ENCODE measurements at places on chromosomes 4 and X.

DNA sequence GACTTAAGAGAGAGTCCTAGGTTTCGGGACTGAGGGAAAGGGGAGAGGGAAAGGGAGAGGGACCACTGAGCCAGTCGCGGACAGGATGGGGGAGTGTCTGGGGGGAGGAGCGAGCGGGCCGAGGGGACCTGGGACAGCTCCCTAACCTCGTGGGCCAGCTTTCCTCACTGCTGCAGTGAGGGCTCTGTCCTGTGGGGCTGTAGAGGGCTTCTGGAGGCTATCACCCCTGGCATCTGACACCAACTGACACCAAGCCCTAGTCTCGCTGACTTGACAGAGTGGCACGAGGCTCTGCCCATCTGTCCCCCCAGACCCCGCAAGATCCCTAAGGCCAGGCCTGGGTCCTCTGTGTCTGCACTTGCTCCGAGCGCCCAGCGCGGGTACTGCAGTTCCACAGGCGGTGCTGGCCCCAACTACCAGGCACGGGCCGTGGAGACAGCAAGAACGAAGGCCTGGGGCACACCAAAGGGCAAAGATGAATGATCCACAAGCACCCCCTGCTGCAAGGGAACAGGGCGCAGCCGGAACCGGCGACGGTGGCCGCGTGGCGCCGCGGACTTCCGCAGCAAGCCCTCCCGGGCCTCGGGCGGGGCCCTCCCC is 465 bp downstream of the HAUS7 start:
- peak; percentile 30 for DNase-seq

DNA sequence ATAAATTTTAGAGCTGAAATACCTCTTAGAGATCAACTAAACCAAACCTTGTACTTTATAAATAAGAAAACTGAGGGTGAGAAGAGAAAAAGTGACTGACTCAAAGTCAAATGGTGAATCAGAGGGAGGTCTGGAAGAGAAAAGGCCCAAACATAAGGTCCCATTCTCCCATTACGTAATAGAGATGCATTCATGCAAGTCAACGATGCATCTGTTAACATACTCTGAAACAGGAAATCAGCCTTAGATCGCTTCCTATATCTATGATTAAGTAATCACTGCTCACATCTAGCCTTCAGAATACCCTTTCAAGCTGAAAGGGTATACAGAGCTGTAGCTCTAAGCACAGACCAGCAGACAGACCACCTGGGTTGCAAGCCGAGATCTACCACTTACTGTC is 6.5 kb downstream of the RNF150 start:
- no peak for DNase-seq

- no peak for DNase-seq
Measured at GRCh38 chr4:81930506-81931238, 443.1 kb downstream of the HNRNPD start.

- no peak for DNase-seq
Measured at GRCh38 chr4:84362896-84363655, 136.0 kb downstream of the NKX6-1 start.

DNA sequence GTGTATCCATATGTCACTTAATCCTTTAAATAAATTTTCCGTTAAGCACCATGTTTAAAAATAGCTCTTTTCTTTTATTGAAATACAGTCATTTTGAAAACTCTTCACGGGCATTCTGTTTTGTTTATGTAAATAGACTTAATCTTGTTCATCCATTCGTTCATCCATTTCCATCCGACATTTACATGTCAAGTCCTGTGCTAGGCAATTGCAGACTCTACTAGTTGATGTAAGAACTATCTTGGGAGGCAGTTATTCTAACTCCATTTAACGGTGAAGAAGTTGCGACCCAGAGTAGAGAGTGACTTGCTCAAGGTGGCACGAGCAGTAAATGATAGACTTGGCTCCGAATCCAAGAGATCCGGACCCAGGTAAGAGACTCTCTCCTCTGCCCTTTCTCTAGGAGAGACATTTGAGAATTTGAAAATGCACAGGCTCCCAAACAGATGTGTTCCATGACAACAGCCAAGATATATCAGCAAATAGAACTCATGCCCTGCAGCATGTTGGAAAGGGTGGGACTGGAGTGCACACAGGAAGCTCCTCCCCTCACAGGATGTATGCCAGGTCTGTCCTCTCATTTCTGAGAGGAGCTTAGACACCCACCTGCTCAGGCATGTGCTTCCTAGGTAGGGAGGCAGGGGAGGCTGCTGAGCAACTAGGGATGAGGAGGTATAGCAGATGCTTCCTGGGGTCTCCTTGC is 64.5 kb downstream of the DRD5 start:
- DNase-seq = no peak

DNA sequence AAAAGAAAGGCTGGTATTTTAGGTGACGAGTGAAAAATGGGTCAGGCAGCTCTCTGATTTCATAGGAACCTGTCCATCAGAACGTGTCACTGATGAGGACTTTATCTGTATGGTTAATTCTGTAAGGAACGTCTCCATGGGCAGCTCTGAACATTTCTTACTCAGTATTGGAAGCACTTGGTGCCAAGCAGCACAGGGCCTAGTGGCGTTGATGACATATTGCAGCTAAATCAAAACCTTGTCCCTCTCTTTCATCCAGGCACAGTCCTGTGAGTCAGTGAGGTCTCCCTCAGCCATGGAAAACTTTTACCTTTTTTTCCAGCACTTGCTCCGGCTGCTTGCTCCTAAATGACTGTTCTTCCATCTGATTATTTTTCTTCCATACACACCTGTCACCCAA is 301.9 kb downstream of the DHX15 start:
- no peak for DNase-seq

- DNase-seq = no peak
Measured at GRCh38 chrX:53412446-53412845, 10.0 kb downstream of the SMC1A start.

- DNase-seq = no peak
Measured at GRCh38 chr4:168744021-168744420, 247.2 kb downstream of the PALLD start.

DNA sequence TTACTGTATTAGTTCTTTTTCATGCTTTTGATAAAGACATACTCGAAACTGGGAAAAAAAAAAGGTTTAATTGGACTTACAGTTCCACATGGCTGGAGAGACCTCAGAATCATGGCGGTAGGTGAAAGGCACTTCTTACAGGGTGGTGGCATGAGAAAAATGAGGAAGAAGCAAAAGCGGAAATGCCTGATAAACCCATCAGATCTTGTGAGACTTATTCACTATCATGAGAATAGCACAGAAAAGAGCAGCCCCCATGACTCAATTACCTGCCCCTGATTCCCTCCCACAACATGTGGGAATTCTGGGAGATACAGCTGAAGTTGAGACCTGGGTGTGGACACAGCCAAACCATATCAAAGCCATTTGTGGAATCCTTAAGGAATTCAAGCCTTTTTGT is 1238.9 kb downstream of the ADGRL3 start:
- no peak for DNase-seq

DNA sequence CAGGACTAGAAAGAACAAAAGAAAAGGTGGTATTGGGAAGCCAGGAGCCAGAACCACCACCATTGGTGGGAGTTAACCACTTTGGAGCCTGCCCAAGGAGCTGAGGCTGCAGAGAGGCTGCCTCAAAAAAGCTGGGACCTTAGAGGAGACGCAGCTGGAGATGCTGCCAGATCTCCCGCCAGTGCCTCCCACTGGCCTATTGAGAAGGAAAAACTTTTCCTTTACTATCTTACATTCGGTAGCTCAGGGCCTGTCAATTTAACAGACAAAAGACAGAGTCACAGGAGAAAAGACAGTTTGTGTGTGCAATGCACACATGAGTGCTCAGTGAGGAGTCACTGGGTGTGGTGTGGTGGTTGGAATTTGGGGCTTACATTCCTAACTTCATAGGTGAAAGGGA is 52.4 kb upstream of the HPSE start:
- no peak for DNase-seq
